ENCODE measurements at places on chromosomes 12 and 14.
A peak's percentile ranks its signal among the peaks of the same experiment; 100 is the strongest.

- no peaks in the 10 kb centered on the region for H3K27me3 ChIP-seq
- DNase-seq, result no peak
- no peaks in the 10 kb centered on the region for H3K4me1 ChIP-seq
Measured at GRCh38 chr14:64196814-64197411, 97.3 kb downstream of the ESR2 start.

DNA sequence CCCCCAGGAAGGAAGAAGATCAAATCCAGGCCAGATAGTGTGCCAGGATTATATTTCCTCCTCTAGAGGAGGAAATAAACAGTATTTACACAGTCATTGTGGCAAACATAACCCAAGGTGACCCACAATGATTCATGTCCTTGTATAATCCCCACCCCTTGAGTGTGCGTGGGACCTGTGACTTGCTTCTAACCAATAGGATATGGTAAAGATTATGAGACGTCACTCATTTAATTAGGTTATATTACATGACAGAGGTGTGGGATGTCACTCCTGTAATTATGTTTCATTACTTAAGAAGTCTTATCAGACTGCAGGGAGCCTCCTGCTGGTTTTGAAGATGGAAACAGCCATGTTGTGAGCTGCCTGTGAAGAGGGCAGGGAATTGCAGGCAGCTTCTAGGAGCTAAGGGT is 12.2 kb upstream of the CATSPERB start:
- H3K27me3 ChIP-seq, result no peaks in the 10 kb centered on the region
- H3K4me3 ChIP-seq, result no peak overlapping the region
- DNase-seq, result no peak
- no peaks in the 10 kb centered on the region for H3K4me1 ChIP-seq

GRCh38 chr12:43113135-43113534 is 438.9 kb downstream of the ADAMTS20 start:
- H3K36me3 ChIP-seq, result no peaks in the 10 kb centered on the region
- H3K27ac ChIP-seq, result no peak overlapping the region

GRCh38 chr12:94702696-94703095 is 52.3 kb upstream of the TMCC3 start:
- DNase-seq, result no peak
- no peaks in the 10 kb centered on the region for H3K36me3 ChIP-seq
- no peaks in the 10 kb centered on the region for H3K4me1 ChIP-seq
- H3K27ac ChIP-seq, result no peak overlapping the region

GRCh38 chr12:45762185-45763110 is 32.9 kb downstream of the ARID2 start:
- H3K27ac ChIP-seq, result no peak overlapping the region
- no peaks in the 10 kb centered on the region for H3K27me3 ChIP-seq
- H3K36me3 ChIP-seq, result no peaks in the 10 kb centered on the region
- no peak overlapping the region for H3K4me3 ChIP-seq

GRCh38 chr14:53228966-53229365 is 75.8 kb upstream of the DDHD1 start:
- DNase-seq, result no peak
- no peaks in the 10 kb centered on the region for H3K36me3 ChIP-seq
- no peak overlapping the region for H3K4me3 ChIP-seq
- no peak overlapping the region for H3K27ac ChIP-seq
- no peaks in the 10 kb centered on the region for H3K4me1 ChIP-seq

GRCh38 chr12:2396448-2396871 is 343.7 kb downstream of the CACNA1C start:
- peak overlapping the region; percentile 64 for H3K27ac ChIP-seq
- no peaks in the 10 kb centered on the region for H3K27me3 ChIP-seq
- DNase-seq, result no peak
- H3K4me3 ChIP-seq, result no peak overlapping the region
- H3K4me1 ChIP-seq, result peaks cover 34% of the 10 kb centered on the region

- H3K27ac ChIP-seq, result no peak overlapping the region
- H3K27me3 ChIP-seq, result no peaks in the 10 kb centered on the region
- no peaks in the 10 kb centered on the region for H3K4me1 ChIP-seq
- no peak overlapping the region for H3K4me3 ChIP-seq
- DNase-seq, result no peak
Measured at GRCh38 chr12:68776976-68777610, 30.9 kb upstream of the MDM2 start.

DNA sequence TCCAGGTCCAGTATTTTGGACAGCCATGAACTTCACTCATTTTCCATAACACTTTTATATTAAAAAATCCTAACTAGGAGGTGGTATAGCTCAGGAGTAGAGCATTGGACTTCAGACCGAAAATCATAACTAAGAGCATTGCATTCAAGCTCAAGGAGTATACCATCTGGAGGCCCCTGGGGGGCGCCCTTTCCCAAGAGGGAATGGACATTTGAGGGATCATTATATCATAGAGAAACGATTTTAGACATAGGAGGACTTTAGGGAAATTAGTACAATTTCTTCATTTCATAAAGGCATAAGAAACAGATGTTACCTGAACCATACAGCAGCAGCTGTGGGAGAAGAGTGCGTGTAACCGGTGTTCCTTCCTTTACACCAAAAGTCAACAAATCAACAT is 5.2 kb upstream of the ATG14 start:
- H3K27me3 ChIP-seq, result no peaks in the 10 kb centered on the region
- H3K4me1 ChIP-seq, result peaks cover 8% of the 10 kb centered on the region
- no peak overlapping the region for H3K27ac ChIP-seq
- H3K4me3 ChIP-seq, result no peak overlapping the region

GRCh38 chr14:103735439-103735814 is 19.8 kb downstream of the ZFYVE21 start:
- no peak overlapping the region for H3K4me3 ChIP-seq
- H3K4me1 ChIP-seq, result peaks cover 34% of the 10 kb centered on the region

DNA sequence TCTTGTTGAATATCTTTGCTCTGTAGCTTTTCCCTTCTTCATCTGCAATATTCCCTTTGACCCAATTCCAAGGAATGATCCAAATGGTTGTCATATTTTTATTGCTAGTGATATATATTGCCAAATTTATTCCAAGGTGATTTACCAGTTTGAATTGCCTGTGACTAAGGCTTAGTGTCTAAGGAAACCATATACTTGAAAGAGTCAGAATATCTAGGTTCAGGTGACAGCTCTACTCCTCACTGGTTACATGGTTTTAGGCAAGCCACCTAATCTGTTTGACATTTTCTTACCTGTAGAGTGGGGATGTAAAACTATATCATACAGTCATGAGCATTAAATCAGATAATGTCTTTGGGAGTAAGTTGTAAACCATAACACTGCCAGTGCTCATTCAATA is 473.8 kb downstream of the NPAS3 start:
- H3K27me3 ChIP-seq, result no peaks in the 10 kb centered on the region
- no peak overlapping the region for H3K4me3 ChIP-seq
- H3K27ac ChIP-seq, result no peak overlapping the region

- no peak overlapping the region for H3K27ac ChIP-seq
- DNase-seq, result no peak
- no peaks in the 10 kb centered on the region for H3K27me3 ChIP-seq
Measured at GRCh38 chr12:3342051-3342450, 149.0 kb upstream of the PRMT8 start.
